ENCODE measurements at places on chromosomes 12 and 14.

- no peak for DNase-seq
These were observed 96.5 kb upstream of the NCOR2 start for GRCh38 chr12:124663771-124664366.

DNA sequence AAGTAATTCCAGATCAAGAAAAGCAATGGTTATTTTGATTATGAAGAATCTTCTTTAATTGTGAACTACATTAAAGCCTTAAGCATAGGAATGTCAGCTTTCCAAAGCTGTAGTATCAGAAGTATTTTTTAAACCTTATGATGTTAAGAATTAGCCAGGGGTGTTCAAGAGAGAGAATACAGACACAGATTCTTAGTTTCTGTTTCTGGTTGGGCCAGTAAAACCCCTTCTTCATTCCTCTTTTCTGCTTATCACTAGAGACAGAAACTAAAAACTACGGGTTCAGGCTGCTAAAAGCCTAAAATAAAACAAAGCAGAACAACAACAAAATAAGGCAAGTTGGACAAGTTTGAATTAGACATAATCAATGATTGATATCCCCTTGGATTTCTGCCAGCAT, 38.2 kb downstream of the IFT43 start:
- DNase-seq: no peak

GRCh38 chr14:23259426-23259825, 21.7 kb downstream of the RNF212B start:
- DNase-seq: no peak

- no peak for DNase-seq
These were observed 411.1 kb downstream of the TMEM121 start for GRCh38 chr14:105937253-105938054.

DNA sequence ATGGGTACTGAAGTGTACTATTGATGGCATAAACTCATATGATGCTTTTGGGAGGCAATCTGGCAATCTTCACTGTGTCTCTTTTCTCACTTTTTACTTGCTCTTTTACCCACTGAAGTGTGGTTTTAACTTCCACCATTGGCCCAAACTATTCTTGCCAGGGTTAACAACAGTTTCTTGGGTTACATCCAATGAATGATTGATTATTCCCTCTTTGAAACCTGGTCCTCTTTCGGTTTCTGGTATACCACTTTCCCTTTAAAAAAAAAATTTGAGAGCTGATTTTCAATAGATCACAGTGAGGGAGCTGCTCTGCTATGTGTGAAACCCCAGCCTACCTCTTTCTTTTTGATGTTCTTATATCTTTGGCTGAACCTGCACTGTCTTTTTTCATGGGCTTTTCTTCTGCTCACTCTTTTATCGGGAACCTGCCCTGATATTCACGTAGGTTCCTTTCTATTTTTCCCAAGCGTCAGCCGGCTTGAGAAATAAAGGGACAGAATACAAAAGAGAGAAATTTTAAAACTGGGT, 56.1 kb upstream of the OR4E1 start:
- DNase-seq: no peak

DNA sequence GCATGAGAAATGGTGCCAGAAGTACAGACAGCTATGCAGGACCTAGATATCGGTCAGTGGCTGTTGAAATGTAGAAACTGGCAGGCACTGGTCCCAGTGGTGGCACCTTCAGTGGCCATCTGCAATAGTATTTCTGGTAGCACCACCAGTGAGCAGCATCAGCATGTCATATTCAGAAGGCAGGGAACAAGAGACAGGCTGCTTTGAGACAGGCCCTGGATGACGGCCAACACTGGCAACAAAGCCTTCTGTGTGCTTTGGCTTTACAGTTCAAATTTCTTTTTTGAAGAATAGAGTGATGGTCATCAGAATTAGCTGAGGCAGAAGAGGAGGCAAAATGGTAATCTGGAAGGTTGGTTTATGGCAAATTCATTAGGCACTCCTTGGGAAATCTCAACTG, 273.4 kb upstream of the SLC16A7 start:
- DNase-seq: no peak

DNA sequence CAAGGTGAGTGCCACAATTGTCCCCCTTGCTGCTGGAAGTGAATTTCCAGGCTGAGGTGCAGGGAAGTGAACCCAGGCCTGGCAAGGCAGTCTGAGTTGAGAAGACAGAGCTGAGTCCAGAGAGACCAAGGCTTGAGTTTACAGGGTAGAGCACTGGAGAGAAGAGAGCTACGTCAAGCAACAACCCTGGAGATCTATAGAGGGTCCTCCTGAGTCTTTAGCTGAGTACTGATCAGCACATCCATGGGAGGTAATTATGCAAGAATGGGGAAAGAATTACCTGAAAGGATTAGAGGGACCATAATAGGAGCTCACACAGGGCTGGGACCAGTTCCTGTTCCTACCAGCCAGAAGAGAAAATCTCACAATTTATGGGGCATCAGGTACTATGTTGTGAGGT, 190.7 kb downstream of the NEDD1 start:
- DNase-seq: no peak

DNA sequence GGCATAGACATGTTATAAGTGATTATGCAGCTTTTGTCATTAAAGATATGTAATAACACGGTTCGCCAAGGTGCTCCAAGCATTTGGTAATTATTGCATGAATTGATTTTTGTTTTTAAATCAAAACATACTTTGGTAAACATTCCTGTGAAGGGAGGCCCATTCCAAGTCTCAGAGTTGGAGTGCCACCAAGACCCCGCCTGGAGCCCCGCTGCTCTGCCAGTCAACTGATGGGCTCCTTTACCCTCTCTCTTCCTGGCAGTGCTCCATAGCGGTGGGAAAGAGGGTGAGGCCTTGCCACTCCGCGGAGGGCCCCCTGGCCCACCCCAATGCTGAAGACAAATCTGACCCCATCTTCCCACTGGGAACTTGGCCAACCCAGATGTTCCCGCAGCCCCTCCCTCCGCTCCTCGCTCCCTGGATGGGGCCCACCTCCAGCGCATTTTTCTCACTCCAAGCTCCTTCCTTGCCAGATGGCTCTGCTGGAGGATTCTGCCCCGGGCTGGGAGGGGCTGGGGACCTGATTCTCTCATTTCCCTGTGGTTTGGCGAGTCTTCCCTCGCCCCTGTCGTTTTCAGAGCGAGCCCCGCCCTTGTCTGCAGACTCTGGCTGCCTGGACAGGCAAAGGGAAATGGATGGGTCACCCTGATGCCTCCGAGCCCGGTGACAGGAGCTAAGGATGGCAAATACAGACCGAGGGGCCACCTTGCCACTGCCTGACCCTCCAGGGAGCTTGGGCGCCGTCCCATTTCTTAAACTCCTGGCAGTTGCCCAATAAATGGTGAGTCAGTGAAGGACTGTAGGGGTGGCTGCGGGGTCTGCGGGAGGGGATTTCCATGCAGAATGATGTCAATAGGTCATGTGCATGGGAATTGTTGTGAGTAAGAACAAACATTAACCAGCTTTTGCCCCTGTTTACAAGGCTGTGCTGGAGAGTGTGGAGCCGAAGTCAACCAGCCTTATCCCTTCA, 9.2 kb upstream of the PAPLN start:
- DNase-seq: no peak

GRCh38 chr12:111211910-111212757, 156.8 kb downstream of the PHETA1 start:
- no peak for DNase-seq

DNA sequence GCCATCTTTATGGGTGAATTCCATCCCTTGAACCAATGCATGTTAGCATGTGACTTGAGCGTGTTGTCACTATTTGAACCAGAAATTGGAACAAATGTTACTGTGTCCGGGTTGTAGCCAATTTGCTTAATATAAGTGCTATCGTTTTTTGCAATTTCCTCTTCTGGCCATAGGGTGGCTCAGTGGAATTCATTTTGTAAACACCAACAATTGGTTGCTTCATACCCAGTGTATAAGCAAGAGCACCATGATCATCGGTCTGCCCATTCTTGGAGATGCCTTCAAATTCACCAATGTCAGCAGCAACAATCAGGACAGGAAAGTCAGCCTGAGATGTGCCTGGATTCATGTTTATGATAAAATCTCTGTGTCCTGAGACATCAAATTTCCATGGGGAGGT, 5.0 kb upstream of the NEDD1 start:
- peak; percentile 16 for DNase-seq

- no peak for DNase-seq
These were observed 139.8 kb downstream of the TSPAN9 start for GRCh38 chr12:3216726-3217682.

- no peak for DNase-seq
These were observed 14.1 kb downstream of the CCDC63 start for GRCh38 chr12:110860833-110861296.

GRCh38 chr14:66444271-66444927, 41.8 kb upstream of the CCDC196 start:
- DNase-seq: no peak

- no peak for DNase-seq
These were observed 565.8 kb upstream of the TBX3 start for GRCh38 chr12:115249671-115250278.

DNA sequence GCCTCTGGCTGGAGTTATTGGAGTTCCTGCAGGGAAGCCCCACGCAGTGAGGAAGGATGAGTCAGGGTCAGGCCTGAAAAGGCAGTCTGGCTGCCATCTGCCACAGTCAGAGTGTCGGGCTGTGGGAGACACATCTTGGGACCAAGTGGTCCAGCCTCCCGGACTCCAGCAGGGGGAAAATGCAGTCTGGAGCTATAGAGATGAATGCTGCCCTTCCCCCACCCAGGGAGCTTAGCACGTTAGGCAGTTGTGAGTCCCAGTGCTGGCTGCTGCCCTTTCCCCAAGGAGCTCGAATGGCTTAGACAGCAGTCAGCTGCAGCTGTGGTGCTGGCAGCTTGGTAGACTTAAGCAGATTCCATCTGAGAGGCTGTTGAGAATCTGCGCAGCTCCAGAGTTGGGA, 8.2 kb upstream of the NTS start:
- no peak for DNase-seq

DNA sequence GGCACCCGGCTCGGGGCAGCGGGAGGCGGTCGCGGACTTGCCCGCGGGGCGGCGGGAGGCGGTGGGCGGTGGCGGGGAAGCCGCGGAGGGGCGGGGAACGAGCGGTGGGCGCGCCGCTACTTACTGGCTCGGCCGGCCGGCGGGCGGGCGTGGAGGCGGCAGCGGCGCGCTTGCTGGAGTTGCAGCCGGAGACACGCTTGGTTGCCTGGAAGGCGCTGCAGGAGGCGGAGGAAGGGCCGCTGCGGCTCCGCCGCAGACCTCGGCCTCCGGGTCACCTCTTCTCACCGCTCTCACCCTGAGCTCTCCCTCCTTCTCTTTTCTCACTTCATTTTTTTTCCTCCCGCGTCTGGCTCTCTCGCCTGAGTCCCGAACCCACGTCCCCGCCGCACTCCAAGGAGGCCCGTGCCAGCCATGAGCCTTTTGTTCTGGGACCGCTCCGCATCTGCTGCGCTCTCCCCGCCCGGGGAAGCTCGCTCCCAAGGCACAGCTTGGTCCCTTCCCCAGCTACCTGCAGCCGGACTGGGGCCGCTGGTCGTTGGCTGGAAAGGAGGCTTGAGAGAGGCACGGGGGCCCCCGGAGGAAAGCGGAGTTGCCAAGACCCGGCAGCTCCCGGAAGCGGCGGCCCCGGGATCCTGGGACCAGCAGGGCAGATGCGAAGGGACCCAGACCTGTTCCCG, 592 bp upstream of the KCNK10 start:
- no peak for DNase-seq

DNA sequence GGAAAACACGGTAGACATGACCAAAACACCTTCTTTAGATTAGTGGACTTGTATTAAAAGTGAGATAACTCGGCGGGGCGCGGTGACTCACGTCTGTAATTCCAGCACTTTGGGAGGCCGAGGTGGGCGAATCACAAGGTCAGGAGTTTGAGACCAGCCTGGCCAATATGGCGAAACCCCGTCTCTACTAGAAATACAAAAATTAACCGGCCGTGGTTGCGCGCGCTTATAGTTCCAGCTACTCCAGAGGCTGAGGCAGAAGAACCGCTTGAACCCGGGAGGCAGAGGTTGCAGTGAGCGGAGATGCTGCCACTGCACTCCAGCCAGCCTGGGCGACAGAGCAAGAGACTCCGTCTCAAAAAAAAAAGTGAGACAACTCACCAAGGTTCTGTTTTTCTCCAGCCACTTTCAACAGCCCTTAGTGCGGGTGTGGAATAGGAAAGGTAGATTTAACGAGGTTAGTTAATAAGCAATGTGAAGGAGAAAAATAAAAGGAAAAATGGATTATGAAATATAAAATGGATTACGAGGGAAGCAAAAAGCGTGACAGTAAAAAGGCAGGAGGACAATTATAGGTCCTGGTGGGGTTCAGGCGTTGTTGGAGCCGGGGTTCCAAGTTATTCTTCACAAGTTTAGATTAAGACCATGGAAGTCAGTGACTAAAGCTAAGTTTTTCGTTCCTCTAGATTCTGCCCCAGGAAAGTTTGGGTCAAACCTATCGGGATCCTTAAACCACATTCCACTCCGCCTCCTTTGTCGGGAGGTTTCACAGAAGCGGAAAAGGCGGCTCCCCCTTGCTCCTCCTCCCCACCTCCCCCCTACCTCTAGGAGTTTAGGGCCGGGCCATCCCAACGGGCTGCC, 534 bp downstream of the PPP2R3C start:
- DNase-seq: no peak

GRCh38 chr12:43338848-43339526, 213.0 kb downstream of the ADAMTS20 start:
- peak; percentile 28 for DNase-seq

- no peak for DNase-seq
These were observed 175.9 kb downstream of the MON2 start for GRCh38 chr12:62642486-62642885.

DNA sequence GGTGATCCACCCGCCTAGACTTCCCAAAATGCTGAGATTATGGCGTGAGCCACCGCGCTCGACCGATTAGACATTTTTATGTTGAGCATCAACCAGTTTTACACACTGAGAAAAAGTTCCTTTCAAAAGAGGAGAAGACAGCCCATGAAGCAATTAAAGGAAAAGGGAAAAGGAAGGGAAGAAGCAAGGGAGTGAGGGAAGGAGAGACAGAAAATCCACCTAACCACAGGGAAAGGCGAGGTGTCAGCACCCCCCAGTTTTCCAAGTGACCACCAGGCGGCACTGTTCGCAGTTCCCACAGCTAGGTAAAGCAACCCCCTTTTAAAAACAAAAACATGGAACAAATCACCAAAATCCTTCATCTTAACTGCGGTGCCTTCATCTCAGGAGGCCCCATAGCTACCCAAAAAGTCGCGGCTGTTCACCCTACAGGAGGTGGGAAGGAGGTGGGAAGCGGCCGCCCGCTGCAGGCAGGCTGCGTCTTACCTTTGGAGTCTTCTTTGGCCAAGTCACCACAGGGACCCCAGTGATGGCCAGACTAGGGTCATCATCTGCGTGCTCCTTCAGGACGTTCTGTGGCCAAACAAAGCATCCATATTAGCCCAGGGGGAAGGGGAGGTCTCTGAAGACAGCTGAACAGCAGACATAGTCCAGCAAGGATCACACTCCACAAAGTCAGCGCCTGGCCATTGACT, 86.6 kb downstream of the KDM2B start:
- peak; percentile 51 for DNase-seq

- DNase-seq: peak; percentile 39
These were observed 675 bp downstream of the NEDD8 start for GRCh38 chr14:24231263-24232120.

- DNase-seq: no peak
These were observed 93.7 kb downstream of the TESC start for GRCh38 chr12:117005417-117006046.

Data from hematopoietic multipotent progenitor cell treated with erythropoietin and hydrocortisone succinate and interleukin-3 and kit ligand, for 8 days (in vitro differentiated cells).